NK-92 treated with Interleukin-12 subunit alpha and Interleukin-12 subunit beta, amount 100 ng/mL, for 24 hours (cell line): ENCODE measurements at places on chromosomes 16 and 17.

- DNase-seq = no peak
These were observed 1.4 kb downstream of the THUMPD1 start for GRCh38 chr16:20740007-20740883.

GRCh38 chr16:31085411-31085810 is 3.3 kb downstream of the PRSS53 start:
- no peak for DNase-seq

DNA sequence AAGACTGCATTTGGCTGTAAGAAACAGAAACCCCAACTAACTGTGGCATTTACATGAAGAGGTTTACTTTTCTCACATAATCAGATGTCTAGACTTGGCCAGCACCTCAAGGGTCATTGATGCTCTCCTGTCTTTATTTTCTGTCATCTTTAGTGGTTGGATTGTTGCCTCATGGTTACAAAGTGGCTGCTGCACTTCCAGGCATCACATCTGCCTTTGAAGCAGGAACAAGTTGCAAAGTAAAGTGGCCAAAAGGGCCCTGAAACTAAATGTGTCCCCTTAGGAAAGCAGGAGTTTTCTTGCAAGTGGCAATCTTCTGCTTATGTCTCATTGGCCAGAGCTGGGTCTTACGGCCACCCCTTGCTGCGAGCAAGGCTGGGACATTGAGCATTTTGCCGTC is 26.5 kb upstream of the STH start:
- DNase-seq = no peak

DNA sequence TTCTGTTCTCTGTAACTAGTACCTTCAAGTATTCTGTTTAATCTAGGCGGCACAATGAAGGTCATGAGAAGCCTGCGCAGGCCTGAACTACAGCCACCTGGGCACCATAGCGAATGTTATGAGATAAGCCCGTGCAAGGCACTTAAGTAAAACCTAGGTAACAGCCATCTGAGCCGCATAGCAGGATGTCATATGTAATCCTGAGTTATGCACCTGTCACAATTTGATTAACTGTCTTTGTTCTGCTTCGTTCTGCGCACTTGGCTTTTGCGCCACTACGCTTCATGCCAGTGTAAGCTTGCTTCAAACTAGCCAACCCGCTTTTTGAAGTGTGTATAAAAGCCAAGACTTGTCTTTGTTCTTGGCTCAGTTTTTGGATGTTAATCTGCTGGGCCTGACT is 449.8 kb downstream of the KCNJ18 start:
- DNase-seq = no peak

DNA sequence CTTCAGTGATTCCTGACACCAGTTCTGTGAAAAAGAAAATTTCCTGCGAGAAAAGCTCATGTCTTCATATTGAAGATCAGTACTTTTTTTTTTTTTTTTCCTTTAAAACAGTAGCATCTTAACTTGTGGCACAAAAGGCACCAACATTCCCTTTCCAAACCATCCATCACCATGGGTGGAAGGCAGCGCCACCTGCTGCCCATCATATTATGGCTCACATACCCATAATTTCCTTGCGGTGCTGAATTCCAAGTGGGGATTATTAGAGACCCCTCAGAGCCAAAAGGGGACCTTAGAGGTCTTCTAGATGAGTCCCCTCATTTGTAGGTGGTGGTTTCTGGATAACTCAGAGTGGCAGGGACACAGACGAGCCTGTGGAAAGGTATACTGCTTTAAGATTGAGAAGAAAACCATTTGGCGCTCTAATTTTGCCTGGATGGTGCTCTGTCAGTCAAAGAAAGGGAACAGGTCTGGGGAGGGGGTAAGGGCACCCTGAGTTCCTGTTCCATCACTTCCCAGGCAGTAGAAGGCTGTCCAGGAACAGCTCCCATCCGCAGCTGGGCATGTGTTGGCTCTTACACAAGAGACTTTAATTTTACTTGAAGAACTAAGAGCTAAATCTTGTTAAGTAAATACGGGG is 7.9 kb upstream of the SOST start:
- DNase-seq = no peak

GRCh38 chr16:11683145-11683544 is 14.9 kb downstream of the SNN start:
- DNase-seq = no peak

GRCh38 chr17:8935191-8935590 is 30.3 kb downstream of the PIK3R5 start:
- peak; percentile 50 for DNase-seq

- no peak for DNase-seq
These were observed 66.3 kb downstream of the CACNG1 start for GRCh38 chr17:67110619-67111018.

DNA sequence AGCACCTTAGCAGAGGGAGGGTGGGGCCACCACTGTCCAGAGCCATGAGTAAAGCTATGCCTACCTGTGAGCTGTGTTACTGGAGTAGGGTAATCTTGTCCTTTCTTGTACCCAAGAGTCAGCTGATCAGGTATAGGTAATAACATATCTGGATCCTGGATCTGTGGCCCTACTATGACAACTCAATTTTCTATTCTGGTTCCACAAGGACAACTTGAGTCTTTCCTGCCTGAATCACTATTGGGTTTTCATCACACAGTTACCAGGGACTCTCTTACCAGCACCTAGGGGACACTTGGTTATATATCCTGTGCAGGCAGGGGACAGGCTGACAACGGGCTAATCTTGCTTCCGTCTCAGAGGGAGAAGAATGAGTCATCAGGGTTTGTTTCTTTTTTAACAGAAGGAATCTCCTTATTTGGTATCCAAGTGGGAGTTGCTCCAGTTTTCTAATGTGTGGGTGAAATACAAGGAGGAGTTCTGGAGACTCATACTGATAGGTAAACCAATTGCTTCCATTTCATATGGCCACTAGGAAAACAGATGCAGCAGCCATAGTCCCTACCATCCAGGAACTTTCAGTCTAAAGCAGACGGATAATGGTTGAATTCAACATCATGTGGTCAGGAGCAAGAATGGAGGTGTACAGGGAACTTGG is 6.8 kb downstream of the ZNF267 start:
- DNase-seq = no peak

DNA sequence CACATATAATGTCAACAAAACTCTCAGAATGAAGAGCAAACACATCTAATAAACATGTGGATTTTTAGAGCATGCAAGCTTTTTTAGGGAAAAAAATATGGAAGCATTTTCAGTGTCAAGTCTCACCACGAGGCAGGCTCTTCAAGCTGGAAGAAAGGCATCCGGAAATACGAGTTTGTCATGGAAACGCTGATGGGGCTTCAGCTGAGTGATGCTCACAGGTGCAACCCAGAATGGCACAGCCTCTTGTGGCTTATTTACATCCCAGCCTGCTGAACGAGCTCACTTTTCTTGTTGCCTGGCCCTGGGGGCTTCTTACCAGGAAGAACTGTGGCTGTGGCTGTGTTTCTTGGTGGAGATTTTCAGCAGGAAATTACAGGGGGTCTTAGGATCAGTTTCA is 24.1 kb upstream of the DYNLL2 start:
- DNase-seq = no peak

- DNase-seq = no peak
These were observed 39.7 kb upstream of the IRX3 start for GRCh38 chr16:54326266-54326662.

DNA sequence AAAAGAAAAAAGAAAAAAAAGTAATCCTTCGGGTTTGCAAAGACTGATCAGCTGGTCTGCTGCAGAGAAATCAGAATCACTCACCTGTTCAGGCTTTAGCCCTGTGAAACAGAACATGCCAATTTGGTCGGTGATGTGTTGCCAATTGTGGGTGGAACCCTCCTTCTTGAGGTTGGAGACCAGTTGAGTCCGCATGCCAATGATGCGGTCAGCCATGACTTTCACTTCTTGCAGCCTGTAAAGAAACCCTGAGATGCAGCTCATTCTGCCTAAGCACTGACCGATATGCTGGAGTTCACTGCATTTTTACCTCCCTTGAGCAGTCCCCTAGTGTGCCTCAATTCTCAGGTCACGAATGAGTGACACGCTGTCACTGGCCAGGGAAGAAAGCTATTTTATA is 24.8 kb upstream of the SLC38A7 start:
- no peak for DNase-seq

DNA sequence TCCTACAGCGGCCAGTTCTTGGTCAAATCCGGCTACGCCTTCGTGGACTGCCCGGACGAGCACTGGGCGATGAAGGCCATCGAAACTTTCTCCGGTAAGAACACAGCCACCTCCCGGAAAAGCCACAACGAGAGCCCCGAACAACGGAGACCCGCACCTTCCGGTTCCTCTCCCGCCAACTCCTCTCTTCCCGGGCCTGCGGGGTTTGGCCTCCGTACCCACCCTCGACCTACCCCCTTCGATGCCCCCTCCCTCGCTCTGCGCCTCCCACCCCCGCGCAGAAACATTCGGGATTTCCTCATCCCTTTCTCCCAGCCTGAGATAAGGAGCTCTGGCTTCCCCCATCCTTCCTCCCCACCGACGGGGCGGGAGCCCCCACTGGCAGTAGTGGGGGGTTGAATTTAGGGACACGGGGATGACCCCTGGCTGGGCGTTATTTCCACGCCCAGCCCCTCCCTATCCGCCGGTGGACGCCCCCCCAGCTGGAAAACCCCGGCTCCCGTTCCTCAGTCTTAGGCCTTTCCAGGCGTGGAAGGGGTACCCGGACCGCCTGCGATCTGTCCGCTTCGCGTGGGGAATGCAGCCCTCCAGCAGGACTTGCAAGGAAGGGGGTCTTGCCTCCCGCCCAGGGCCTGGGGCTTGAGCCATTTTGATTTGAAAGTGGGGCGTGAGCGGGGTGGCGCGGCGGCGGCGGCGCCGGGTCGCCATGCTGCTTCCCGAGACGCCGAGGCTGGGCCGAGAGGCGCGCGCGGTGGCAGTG is 822 bp downstream of the IGF2BP1 start:
- DNase-seq = no peak

- DNase-seq = no peak
These were observed 3.7 kb downstream of the PHF12 start for GRCh38 chr17:28947639-28948038.

GRCh38 chr16:85640254-85640558 is 27.1 kb downstream of the GSE1 start:
- DNase-seq = no peak

- peak; percentile 87 for DNase-seq
These were observed 4.7 kb downstream of the ITGAE start for GRCh38 chr17:3796110-3796821.

DNA sequence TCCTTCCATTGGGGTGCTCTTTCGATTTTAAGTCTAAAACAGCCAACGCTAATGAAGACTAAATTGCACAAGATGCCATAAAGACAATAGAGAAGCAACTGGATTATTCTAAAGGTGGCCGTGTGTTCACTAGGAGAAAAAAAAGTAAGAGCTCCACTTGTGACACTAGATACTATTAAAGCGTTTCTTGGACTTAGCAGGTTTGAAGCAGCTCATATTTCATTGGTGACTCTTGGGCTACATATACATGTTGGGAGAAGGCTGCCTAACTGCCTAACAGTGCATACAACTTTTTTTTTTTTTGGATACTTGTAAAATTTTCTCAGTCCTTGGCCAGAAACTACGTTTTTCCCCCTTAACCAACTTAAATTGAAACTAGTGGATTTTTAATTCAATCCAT is 111.8 kb upstream of the NOG start:
- DNase-seq = no peak

DNA sequence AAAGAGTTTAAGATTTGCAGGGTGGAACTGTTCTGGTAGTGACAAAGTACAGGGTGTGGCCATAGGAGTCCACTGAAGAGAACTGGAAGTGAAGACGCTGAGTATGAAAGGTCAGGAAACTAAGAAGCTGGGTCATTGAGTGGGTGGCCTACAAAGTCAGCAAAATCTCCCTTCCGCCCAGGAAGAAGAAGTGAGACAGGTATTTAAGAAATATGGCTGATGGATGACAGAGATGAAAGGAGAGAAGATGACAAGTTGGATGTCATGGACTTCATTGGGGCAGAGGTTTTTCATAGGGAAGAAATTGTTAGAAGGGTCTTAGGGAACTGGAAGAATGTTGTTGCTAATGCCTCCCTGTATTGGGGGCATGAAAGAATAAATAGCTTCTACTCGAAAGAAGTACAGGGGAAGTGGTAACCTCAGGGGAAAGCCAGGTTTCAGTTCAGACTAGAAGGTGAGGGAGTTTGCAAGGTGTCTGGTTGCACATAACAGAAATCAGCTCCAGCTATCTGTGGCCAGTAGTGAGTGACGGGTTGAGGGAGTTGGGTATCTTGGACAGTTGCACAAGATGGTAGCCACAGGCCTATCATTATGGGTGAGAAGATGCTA is 33.6 kb upstream of the MED13 start:
- DNase-seq = no peak

GRCh38 chr17:65433157-65433556 is 128.3 kb downstream of the AXIN2 start:
- DNase-seq = no peak

GRCh38 chr16:7421578-7421977 is 88.9 kb downstream of the RBFOX1 start:
- DNase-seq = no peak

- DNase-seq = no peak
These were observed 438.0 kb upstream of the MAF start for GRCh38 chr16:80038566-80038965.

DNA sequence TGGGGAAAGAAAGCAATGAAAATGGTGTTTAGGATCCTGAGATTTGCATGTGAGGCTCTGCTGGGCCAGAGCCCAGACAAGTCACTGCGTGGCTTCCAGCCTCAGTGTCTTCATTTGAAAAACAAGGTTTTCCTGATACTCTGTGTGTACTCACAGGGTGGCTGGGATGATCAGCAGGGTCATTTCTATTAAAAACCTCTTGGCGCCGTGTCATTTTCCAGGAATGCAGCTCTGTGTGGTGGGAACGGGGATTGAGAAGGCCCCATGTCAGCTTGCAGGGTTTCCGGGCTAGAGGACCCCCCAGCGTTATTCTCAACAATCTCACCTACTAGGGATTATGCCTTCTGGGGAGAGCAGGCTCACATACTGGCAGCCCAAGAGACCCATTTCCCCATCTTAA is 73.5 kb downstream of the FOXL1 start:
- DNase-seq = no peak

- DNase-seq = no peak
These were observed 345.4 kb downstream of the SOX9 start for GRCh38 chr17:72466199-72466598.

DNA sequence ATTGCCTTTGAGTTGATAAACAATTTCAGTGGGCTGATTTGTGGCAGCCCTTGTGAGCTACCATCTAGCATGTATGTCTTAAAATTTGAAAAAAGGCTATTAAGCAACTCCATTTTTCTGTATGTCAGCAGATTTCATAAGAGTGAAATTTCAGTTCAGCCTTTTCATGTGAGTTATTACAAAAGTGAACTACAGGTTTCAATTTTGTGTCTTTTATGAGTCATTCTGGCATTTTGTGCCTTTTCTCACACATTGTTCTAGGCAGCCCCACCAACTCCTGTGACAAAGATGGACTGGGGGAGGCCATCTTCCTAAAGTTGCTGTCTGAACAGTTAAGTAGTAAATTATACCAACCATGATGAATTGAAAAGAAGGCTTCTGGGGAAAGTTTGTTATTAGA is 52.1 kb downstream of the USP10 start:
- DNase-seq = peak; percentile 7

- DNase-seq = no peak
These were observed 40.7 kb downstream of the KSR1 start for GRCh38 chr17:27496971-27497370.
